ENCODE measurements at places on chromosomes 5 and 9.

GRCh38 chr9:89640801-89641200 is 36.0 kb downstream of the GADD45G start:
- DNase-seq, result no peak

DNA sequence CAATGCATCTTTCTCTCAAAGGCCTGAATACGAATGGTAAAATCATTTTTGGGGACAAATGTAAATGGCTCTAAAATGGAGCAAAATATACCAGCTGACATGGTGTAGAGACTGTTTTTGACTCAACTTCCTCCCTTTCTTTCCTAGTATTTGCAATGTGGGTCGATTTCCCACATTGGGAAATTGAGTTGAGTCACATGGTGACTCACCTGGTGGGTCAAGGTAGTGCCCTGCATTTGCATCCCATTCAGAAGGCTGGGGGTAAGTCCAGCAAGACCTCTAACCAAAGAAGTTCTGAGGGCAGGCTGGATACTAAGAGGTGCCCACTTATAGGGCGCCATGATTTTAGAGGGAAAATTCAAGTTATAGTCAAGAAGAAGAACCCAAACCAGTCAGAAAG is 179.6 kb upstream of the MPDZ start:
- DNase-seq, result no peak

- no peak for DNase-seq
Observed at GRCh38 chr5:43773478-43773844, 170.5 kb downstream of the NNT start.

- no peak for DNase-seq
Observed at GRCh38 chr5:73979321-73979720, 353.3 kb downstream of the ARHGEF28 start.

DNA sequence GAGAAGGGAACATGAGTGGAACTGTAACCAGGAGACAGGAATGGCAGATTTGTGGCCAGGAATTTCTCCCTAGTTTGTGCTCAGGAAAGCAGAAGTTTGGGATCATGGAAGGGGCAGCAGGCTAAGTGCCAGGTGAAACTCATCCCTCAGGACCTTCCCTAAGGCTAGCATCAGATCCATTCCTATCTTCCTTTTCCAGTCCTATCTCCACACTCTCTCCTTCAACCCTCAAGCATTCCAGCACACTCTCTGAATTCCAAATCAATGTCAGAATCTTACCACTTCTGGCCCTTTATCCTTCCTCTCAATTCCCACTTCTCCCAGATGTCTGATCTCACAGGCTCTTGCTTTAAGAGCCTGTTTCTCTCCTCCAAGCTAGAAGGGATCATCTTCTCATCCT is 53.2 kb upstream of the GRIA1 start:
- no peak for DNase-seq

GRCh38 chr9:129748249-129748648 is 4.6 kb downstream of the PTGES start:
- no peak for DNase-seq

DNA sequence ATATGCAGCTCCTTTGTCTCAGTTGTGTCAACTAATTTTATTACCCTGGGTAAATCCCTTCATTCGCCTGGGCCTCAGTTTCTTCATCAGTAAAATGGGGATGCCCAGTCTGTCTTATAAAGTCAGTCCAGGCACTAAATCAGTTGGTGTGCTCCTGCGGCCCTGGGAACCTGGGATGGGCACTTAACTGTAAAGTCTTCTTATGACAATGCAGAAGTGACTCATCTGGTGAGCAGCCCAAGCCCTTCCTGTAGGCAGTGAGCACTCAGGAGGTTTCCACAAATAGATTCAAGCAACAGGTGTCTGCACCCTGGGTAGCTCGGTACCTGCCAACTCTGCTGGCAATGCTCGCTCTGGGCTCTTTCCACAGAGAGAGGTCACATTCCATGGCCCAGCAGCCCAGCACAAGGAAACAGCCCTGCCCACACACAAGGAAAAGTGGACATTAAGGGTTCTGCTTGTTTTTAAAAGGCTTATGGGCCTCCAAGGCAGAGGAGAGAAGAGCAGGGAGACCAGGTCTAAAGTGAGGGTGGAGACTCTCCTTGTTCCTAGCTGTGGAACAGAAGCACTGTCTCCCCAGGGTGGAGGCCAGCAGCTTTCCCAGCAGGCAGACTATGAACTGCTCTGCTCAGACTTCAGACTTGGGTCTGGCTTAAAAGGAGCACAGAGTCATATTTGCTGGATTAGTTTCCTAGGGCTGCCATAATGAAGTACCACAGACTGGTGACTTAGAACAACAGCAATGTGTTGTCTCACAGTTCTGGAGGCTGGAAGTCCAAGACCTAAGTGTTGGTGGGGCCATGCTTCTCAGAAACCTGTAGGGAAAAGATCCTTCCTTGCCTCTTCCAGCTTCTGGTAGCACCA is 89.7 kb upstream of the ADRA1B start:
- no peak for DNase-seq

DNA sequence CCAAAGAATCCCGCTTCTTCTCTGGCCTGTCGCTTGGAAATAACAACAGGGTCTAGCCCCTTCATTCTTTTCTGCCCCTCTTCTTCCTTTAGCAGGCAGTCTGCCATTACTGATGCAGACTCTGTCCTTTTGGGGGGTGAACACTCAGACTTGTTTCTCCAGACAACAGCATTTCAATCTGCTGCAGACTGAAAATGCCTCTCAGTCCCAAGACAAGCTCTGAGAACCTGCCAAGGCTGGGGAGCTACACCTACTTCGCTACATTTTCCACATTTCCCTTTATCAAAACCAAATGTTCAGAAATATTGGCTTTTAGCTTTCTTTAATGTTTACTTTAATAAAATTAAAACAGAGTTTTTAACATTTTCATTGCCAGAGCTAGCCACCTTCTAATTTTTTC is 152.4 kb downstream of the MPDZ start:
- DNase-seq, result no peak

- DNase-seq, result no peak
Observed at GRCh38 chr9:116372081-116372673, 218.6 kb downstream of the PAPPA start.

GRCh38 chr9:86512929-86513328 is 158.7 kb upstream of the TUT7 start:
- DNase-seq, result no peak

GRCh38 chr9:129596541-129597331 is 24.2 kb downstream of the C9orf50 start:
- DNase-seq, result no peak

DNA sequence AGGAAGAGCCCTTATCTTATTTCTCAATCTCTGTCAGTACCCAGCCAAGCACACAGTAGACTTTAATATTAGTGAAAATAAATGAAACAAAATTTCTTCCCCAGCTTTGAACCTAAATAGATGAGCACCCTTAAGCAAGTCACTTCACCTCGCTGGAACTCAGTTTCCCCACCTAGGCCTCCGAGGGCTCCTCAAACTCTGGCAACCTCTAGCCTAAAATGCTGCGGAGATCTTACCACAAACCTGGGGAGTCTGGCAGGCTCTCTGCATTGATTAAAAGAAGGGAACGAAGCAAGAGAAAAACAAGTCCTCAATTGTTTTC is 326 bp downstream of the RIGI start:
- DNase-seq, result no peak

GRCh38 chr9:79977510-79978197 is 405.9 kb downstream of the TLE4 start:
- no peak for DNase-seq

- no peak for DNase-seq
Observed at GRCh38 chr5:1642621-1643061, 118.9 kb upstream of the LPCAT1 start.

- no peak for DNase-seq
Observed at GRCh38 chr5:113660706-113661250, 147.3 kb downstream of the YTHDC2 start.

GRCh38 chr9:112863746-112864145 is 26.9 kb downstream of the SLC46A2 start:
- DNase-seq, result no peak

- DNase-seq, result no peak
Observed at GRCh38 chr5:136642976-136643375, 277.6 kb upstream of the TRPC7 start.

DNA sequence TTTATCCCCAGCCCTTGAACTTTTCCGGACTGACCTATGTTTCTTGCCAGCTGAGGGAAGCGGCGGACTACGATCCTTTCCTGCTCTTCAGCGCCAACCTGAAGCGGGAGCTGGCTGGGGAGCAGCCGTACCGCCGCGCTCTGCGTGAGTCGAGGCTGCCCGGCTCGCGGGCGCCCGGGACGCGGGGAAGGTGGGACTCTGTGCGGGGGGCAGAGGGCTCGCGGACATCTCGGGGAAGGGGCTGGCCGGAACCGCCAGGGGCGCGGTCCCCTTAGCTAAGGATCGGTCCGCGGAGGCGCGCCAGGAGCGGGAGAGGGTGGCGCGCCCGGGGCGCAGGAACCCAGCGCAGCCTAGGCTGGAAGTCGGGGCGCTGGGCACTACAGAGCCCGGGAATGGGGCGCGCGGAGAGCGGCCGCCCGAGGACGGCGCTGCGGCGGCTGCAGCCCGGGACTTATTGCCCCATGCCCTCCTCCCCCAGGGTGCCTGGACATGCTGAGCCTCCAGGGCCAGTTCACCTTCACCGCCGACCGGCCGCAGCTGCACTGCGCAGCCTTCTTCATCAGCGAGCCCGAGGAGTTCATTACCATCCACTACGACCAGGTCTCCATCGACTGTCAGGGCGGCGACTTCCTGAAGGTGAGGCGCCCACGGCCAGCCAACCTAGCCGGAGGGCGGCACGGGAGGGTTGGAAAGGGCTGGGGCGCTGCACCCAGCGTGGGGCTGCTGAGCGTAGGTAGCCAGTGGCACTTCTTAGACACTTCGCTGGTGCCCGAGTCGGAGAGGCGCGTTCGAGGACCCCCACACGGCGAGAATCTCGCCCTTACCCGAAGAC is 922 bp downstream of the CRHBP start:
- DNase-seq, result no peak

DNA sequence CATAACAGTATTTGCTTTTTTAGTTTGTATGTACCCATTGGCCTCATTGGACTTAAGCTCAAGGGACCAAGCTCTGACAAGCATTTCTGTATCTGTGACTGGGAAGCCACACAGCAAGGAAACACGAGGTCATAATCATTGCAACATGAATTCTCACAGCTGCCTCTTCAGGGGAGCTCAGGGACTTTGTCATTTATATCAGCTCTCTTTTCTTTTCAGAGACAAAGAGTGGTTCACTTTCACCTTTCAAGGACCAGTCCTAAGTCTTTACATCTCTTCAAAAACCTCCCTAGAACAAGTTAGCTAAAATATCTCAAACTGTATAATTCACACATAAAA is 58.6 kb downstream of the ADAMTS12 start:
- no peak for DNase-seq

- no peak for DNase-seq
Observed at GRCh38 chr5:93141969-93142368, 439.1 kb downstream of the NR2F1-AS1 start.

- no peak for DNase-seq
Observed at GRCh38 chr5:21221616-21222015, 1233.6 kb upstream of the CDH18 start.

GRCh38 chr5:168312606-168313295 is 21.3 kb downstream of the WWC1 start:
- no peak for DNase-seq

- no peak for DNase-seq
Observed at GRCh38 chr5:11683666-11684065, 220.6 kb downstream of the CTNND2 start.

DNA sequence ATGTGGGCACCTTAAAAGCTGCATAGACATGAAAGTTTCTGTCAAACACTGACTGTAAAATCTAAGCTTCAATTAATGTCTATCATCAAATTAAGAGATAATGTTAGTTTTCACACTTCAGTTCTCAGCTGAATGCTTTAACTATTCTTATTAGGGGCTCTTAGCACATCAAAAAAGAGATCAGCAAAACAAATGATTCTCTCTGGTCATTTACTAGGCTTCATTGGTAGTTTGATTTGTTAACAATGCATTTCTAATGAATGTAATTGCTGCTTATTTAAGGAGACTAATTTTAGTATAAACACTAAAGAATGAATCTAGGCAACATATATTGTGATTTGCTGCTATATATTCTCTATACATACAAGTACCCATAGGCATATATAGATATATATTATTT is 1182.0 kb downstream of the MAT2B start:
- DNase-seq, result no peak

DNA sequence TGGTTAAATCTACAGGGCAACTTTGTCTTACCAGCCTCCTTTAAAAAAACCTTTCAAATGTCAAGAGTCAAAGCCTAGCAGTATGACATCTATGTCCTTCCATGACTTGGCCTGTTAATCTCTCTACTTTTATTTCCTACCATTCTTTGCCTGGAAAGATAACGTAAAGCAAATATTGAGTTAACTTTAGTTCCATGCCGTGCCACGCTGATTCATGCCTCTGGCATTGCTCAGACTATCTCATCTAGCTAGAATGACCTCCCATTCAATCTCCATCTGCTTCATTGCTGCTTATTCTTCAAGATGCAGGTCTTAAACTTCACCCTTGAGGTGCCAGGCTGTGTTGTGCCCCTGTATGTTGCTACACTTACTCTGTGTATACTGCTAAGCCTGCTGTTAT is 729.8 kb downstream of the EFNA5 start:
- no peak for DNase-seq

DNA sequence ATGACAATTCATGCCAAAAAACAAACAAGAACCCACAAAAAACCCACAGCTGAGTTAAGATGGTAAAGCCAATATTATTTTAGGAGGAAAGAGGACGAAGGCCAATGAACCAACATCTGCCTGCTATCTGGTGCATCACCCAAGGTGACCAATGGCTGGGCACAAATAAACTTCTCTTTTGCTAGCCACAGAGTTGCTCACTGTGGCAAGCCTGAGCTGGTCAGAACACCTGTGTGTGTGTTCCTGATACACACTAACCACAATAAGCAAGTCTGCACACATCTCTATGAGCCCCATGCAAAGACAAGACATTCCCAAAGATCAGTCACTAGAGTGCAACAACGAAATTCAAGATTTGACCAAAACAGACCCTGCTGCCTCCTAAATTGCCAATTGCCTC is 63.1 kb downstream of the RNF38 start:
- DNase-seq, result no peak

GRCh38 chr9:78692871-78693270 is 395.9 kb downstream of the PSAT1 start:
- DNase-seq, result no peak

GRCh38 chr5:174231956-174232487 is 186.5 kb downstream of the NSG2 start:
- no peak for DNase-seq

GRCh38 chr9:128397831-128398230 is 22.8 kb upstream of the CERCAM start:
- no peak for DNase-seq

GRCh38 chr9:137606005-137606621 is 627 bp downstream of the ARRDC1 start:
- no peak for DNase-seq

DNA sequence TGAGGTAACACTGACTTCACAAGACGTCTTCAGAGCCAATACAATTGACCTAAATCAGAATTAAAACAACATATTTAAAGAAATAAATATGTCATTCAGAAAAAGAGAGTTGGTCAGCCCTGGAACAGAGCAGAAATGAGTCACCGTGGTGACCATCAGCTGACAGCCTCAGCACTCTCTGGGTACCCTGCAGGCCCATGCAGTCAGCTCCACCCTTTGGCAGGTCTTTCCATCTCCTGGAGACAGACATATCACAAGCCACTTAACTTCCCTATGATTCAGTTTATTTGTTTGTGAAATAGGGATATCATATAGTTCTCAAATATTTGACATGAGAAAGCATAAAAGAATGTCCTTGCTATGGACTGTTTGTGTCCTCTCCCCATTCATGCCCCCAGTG is 151.6 kb upstream of the MEF2C start:
- DNase-seq, result no peak

GRCh38 chr5:180976518-180976917 is 12.1 kb upstream of the BTNL3 start:
- no peak for DNase-seq

- DNase-seq, result no peak
Observed at GRCh38 chr9:82923912-82924605, 138.9 kb downstream of the RASEF start.
